ENCODE measurements at places on chromosomes 3 and 15. TPM values are rescaled to one million over a fixed set of nuclear protein-coding genes. Genes with fewer than 3 reads are reported as not detected.

- DNase-seq: peak; percentile 29
Measured at GRCh38 chr3:88031642-88032077, 27.1 kb downstream of the CGGBP1 start.

The TM4SF18 gene
- not detected for polyA plus RNA-seq

DNA sequence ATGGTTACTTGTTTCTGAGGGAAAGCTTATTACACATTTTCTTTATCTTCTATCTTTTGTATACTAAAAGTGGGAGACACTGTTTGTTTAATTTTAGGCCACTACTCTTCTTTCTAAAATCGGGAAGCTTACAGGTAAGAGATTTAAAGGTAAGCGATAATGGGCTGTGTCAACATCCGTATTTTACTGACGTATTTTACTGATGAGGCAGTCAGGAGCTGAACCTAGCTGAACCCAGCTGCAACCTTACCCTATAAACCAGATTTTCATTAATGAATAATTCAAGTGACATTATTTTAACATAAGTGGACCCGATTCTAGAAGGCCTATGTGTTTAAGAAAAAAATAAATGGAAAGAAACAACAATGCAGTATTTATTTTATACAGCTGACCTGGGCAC lies 13.1 kb downstream of the PSMD6 start:
- no peak for DNase-seq

DNA sequence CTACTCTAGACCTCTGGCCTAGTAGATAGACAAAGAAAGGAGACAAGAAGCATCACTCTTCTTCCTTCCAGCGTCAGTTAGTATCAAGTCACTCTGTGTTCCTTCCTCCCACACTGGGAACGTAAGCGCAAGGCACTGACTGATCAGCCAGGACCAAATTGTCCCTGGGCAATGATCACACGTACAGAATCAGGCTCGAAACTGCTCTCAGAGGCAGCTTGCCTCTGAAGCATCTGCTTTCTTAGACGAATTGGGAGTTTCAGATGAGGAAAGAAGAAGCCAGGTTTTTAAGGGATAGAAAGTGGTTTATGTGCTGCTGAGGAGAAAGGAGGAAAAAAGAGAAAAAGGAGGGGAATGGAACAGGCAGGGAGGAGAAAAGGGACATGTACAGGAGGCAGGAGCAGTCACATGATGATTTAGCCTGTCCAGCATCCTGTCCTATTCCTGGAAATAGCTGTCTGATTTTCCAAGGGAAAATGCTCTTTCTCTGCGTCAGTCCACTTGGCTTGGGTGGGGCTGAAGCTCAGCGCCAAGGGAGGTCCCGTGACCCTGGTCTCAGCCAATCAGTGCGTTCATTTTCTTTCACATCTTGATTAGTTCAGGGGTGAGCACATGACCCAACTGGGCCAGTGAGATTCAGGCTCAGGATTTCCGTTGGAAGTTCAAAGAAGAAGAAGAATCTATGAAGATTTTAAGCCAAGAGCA lies 102.0 kb upstream of the PRICKLE2 start:
- DNase-seq: no peak

DNA sequence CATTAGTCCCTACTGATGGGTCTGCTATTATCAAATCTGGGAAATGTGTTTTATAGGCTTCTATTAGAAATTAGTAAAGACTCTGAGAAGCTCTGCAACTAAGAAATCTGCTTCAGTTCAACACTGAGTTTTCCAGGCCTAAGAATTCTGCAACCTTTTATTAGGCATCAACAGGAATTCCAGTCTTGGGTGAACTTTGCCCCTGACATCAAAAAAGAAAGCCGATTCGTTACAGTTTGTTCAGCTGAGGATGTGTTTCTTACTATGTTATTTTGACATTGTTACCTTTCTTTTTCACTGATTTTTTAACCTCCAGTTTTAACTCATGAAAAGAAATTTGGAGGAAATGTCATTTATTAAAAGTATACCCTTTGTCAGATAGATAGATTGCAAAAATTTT lies 131.5 kb upstream of the KCNH8 start:
- no peak for DNase-seq

The ACP3 gene
- not detected for polyA plus RNA-seq

GRCh38 chr3:47612178-47612577 lies 33.5 kb upstream of the CSPG5 start:
- DNase-seq: no peak

The C15orf62 gene
- 0.67 TPM for polyA plus RNA-seq

DNA sequence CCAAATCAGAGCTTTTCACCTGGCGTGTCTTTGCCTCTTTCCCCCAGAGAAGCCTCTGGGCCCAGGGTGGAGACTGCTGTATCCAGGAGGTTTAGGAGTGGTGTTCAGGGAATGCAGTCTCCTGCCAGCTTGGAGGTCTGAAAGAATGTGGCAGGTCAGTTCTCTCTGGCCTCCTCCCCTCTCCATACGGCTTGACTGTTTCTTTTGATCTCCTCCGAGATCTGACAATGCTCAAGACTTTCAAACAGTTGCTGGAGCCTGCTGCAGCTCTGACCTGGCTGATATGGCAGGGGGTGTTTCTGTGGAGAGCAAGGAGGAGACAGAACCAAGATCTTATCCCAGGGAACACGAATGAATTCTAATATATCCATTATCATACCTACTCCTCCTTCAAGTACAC lies 24.7 kb upstream of the TM4SF4 start:
- DNase-seq: no peak

The CLDN18 gene
- not detected for polyA plus RNA-seq

The LRRC31 gene
- not detected for polyA plus RNA-seq

GRCh38 chr15:68204361-68204760 lies 771 bp downstream of the CALML4 start:
- no peak for DNase-seq

The CDHR4 gene
- polyA plus RNA-seq: not detected

DNA sequence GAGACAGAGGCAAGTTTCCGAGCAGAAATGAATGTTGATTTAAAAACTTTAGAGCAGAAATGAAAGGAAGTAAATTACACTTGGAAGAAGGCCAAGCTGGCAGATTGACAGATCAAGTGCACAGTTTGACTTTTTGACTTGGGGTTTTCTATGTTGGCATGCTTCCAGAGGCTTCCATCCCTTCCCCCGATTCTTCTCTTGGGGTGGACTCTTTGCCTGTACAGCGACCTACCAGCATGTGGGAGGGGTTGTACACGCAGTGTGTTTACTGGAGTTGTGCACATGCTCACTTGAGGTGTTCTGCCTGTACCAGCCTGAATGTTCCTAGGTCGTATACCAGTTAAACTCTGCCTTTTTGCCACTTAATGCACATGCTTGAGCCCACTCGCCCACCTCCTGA lies 701.5 kb upstream of the GBE1 start:
- no peak for DNase-seq

DNA sequence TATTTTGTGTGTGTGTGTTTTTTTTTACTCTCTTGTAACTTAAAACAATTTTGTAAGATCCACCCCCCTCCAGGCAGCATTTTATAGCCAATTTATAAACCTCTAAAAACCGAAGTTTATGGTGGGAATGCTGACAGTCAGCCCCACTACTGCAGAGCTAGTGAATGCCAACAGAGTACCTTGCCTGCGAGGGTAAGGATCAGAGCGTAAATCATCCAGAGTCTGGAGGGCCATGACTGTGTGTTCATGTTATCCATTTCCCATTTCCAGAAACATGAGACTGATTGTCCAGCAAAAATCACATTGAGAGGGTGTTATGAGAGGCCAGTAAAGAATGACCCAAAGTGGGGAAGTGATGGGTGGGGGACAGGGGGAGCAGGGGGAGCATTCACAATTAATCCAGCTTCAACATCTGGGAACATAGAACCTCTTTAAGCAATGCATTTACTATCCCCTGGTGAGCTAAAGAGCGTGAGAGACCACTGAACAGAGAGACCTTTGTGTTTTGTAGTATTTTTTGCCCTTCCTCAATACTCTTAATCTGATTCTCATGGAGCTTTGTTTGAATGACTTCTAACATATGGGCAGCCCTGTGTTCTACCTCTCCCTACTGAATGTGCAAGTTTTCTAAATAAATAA lies 464.5 kb downstream of the RBMS3 start:
- no peak for DNase-seq

GRCh38 chr3:47412842-47413520 lies 32.2 kb downstream of the PTPN23 start:
- DNase-seq: no peak

- no peak for DNase-seq
Measured at GRCh38 chr15:54082836-54083492, 104.7 kb downstream of the UNC13C start.

GRCh38 chr3:172145031-172145686 lies 105.8 kb downstream of the FNDC3B start:
- no peak for DNase-seq

GRCh38 chr3:131393868-131394267 lies 12.3 kb downstream of the NUDT16 start:
- no peak for DNase-seq

Measured in naive thymus-derived CD4-positive, alpha-beta T cell (primary cell).